Testis (tissue), 5 donors: ENCODE measurements at places on chromosomes 2 and 18. TPM values are rescaled to one million over a fixed set of nuclear protein-coding genes. Genes with fewer than 3 reads are reported as not detected.
A peak's percentile ranks its signal among the peaks of the same experiment; 100 is the strongest.

DNA sequence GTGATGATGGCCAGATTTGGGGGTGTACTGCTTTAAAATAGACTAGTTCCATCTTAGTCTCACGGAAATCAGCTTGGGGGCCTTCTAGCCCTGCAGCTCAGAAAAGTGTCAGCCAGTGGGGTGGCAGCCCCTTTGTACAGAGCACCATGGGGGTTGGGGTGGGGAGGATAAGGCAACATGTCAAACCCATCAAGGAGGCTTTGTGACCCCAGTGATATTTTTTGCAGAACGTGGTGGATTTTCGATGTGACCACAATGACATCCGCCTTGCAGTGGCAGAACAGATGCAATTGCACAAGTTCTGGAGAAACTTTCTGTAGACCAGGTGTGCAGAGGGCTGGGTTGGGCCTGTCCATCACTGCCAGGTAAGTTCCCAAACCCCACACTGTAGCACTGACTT lies 3.0 kb upstream of the CD8A start:
- no peak for DNase-seq

DNA sequence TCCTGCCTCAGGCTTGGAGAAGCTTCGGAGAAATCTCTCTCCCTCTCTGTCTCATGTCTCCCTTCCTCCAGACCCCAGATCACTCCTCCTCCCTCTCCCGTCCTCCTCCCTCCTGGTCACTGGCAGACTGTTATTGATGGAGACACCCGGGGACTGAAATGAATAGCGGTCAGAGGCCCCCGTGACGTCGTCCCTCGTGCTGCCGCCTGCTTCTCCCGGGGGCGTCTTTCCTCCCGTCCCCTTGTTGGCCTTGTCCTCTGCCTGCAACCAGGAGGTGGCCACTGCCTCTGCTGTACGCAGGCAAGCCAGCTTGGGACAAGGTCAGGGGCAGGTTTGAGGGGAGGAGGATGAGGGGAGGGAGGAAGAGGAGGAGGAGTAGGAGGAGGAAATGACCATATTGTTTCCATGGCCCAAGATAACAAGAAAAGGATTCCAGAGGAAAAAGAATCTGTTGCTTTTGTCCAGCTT lies 78.2 kb downstream of the CELF4 start:
- peak; percentile 40 for DNase-seq

DNA sequence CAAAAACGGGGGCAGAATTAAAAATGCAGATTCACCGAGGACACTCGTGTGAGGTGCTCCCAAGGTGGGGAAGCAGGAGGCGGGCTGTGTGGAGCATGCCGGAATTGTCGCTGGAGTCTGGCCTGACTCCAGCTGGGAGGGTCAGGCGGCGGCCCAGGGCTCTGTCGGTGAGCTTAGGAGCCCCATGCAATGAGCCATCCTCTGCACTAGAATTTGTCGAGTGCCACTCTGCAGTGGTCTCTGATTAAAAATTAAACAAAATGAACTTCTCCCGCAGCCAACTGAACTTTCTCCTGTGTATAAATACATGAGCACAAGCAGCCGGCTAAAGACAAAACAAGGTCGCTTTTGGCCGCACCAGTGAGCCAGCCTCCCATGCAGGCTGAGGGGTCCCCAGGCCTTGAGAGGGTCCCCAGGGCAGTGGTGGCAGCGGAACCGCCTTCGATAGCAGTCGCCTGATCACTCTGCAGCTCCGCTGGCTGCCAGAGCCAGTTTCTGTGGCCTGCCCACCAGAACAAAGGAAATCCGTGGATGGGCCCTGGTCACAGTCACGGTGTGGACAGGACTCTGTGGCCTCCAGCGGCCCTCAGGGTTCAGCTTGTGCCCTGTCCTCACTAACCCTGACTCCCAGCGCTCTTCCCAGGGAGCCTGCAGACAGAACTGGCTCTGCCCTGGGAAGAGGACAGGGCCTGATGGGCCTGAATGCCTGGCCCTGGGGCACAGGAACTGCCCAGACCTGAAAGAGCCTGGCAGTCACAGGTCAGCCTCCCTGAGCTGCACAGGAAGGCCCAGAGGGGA lies 201.3 kb downstream of the EIPR1 start:
- DNase-seq = no peak

GRCh38 chr2:120826260-120826648 lies 90.6 kb downstream of the GLI2 start:
- no peak for DNase-seq

DNA sequence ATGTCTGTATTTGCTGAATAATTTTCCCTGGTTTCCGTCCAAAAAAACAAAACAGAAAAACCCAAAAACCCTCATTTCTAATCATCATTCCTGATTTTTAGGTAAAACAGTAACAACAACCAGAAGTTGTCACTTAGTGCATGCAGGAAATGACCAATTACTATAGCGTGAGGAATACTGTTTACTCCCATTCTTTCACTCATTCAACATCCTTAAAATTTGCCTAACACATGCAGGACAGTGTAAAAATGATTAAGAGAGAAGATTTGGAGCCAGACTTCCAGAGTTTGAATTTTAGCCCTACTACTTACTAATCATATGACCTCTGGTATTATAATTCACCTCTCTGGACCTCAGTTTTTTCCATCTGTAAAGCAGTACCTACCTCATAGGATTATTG lies 83.1 kb downstream of the FIGN start:
- no peak for DNase-seq

- DNase-seq = no peak
These were observed 1130.3 kb downstream of the DPP10 start for GRCh38 chr2:115572746-115573145.

GRCh38 chr2:54497763-54498680 lies 41.9 kb downstream of the SPTBN1 start:
- DNase-seq = peak; percentile 57

GRCh38 chr2:192151853-192152252 lies 42.9 kb downstream of the TMEFF2 start:
- no peak for DNase-seq

- DNase-seq = peak; percentile 68
These were observed 96.7 kb upstream of the COPS8 start for GRCh38 chr2:236988690-236989624.

DNA sequence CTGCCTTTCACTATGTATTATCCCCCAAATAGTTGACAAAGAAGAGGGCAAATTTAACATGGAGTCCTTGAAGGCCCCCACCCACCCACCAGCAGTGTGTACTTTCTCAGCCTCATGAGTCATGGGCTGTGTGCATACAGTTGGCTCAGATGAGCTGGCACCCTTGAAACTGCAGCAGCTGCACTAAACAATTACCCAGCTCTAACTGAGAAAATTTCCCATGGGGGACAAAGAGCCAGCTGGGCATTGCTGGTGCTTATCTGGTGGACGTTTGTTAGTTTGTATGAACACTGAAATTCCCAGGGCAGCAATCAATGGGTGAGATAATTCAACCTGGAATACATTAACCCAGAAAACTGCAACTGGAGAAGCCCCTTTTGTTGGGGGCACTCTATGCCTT lies 131.7 kb downstream of the GCA start:
- no peak for DNase-seq

GRCh38 chr2:71154798-71155197 lies 24.4 kb downstream of the MPHOSPH10 start:
- DNase-seq = no peak

AOX1 gene
- 28.7 TPM for total RNA-seq

NPHP1 gene
- 19.7 TPM for total RNA-seq

C2orf66 gene
- 1.2 TPM for total RNA-seq

ZNF532 gene
- 122 TPM for total RNA-seq
